KG1 (cell line): ENCODE measurements at places on chromosomes 6 and 20.
A peak's percentile ranks its signal among the peaks of the same experiment; 100 is the strongest.

GRCh38 chr20:38337561-38338140 is 8.6 kb upstream of the LBP start:
- DNase-seq: no peak

- no peak for DNase-seq
These were observed 4.4 kb downstream of the MYLK2 start for GRCh38 chr20:31823360-31824124.

- no peak for DNase-seq
These were observed 9.0 kb upstream of the MRGBP start for GRCh38 chr20:62787321-62787720.

GRCh38 chr6:93515736-93516135 is 96.4 kb upstream of the EPHA7 start:
- no peak for DNase-seq

- DNase-seq: no peak
These were observed 9.2 kb downstream of the PPP1R3G start for GRCh38 chr6:5094327-5094726.

- no peak for DNase-seq
These were observed 36.3 kb upstream of the TENT5A start for GRCh38 chr6:81788748-81789147.

GRCh38 chr6:152298055-152298647 is 339.0 kb downstream of the SYNE1 start:
- DNase-seq: no peak

- peak; percentile 8 for DNase-seq
These were observed 33.4 kb upstream of the AAR2 start for GRCh38 chr20:36202891-36203338.

DNA sequence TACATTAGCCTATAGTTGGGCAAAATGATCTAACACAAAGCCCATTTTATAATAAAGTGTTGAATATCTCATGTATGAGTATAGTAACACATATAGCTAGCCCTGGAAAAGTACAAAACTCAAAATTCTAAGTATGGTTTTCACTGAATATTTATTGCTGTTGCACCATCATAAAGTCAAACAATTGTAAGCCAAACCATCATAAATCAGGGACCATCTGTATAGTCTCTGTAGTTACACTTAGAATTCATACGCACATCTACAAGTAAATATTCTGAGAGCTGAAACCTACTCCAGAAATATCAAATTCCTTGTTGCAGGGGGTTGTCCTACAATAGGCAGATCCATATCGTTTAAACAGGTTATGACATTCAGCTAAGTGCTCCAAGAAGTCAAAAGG is 817.3 kb downstream of the BCKDHB start:
- DNase-seq: no peak

DNA sequence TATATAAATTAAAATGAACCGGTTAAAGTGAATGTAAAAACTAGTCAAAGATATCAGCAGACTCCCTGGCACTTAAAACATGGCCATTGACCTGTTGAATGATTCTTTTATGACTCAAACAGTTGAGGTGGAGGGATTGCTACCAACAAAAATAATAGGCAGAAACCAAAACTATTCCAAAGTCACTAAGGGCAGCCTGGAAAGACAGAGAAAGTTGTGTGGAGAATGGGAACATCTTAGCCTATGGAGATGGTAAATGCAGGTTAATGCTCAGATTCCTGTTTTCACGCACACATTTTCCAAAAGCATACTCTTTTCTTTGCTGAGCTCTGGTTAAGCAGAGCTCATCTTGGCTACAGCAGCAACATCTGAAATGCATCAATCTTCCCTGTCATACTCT is 553.5 kb downstream of the HACE1 start:
- DNase-seq: no peak

GRCh38 chr6:43290905-43291355 is 7.1 kb upstream of the SLC22A7 start:
- DNase-seq: no peak

DNA sequence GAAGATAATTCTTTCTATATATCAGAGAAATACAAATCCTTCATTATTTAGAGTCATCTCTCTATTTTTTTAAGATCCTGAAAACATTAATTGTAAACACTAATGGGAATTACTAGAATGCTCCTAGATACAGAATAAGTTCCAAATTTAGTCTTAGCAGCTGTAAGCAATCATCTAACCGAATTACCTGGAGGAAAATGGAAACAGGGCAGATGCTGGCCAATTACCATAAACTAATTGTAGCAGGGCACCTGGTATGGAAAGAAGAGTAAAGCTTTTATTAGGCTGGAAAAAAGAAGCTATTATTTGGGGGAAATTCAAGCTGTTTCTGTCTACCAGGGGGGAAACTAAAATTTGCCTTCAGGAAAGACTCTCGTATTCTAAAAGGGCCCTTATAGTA is 257.5 kb downstream of the MMUT start:
- DNase-seq: no peak

GRCh38 chr6:111441678-111442243 is 41.3 kb downstream of the REV3L start:
- no peak for DNase-seq
